ENCODE measurements at places on chromosomes 13 and 19.

GRCh38 chr13:48093588-48093987 lies 1.3 kb downstream of the MED4 start:
- no peak for DNase-seq

DNA sequence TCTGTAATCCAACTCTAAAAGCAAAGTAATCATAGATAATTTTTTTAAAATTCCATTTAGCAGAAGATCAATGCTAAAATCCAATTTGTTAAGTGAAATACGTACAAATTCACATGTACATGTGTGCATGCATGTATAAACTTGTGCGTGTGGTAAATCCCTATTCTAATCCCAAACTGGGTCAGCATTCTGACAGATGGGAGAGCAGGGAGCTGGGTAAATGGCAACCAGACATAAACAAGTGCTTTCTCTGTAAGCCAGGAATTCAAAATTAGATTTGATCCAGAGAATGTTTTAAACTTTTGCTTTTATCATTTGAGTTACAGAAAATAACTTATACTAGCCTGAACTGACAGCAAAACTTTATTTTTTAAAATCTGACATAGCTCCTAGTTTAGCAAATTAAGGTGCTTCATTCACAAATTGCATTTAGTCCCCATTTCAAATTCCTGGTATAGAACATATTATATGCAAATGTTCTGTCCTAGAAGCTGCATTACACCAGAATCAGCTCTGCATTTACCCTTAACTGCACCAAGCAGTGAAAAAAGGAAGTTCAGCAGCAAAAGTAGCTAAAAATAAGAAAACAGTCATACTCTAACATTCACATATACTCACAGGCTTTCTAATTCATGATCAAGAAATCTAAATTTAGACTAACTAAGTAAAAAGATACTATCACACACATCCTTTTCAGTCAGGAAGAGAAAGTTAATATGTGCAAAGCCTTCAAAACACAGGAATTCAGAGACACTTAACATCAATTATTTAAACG lies 32.6 kb downstream of the UBL3 start:
- no peak for DNase-seq

DNA sequence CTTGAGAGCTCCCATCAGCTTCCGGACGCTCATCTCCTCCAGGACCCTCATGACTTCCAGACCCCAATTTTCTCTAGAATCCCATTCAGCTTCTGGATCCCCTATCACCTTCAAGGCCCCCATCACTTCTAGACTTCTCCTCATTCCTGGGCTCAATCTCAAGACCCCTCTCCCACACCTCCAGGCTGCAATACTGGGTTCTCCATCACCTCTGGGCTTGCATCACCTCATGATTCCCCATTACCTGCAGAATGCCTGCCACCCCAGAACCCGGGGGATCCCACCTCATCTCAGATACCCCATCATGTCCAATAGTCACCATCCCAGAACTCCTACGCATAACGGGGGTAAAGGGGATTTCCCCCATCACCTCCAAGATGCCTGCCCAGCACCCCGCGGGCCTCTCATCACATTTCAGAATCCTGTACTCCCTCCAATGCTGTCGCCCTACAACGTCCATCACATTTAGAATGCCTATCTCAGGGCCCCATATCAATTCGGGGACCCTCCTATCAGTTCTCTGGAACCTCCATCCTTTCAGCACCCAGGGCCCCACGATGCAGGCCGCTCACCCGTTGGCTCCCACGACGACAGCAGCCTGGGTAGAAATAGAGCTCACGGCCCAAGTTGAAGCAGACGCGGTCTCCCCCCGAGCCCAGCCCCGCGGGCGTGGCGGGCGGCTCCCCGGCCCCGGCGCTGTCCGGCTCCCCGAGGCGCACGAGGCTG lies 738 bp downstream of the DMWD start:
- no peak for DNase-seq

GRCh38 chr19:49766930-49767299 lies at the start of gene AP2A1:
TSS of gene AP2A1 (plus strand) at chr19:49767001. CDS start at chr19:49767134, 133 bp downstream.
- no peak for DNase-seq

DNA sequence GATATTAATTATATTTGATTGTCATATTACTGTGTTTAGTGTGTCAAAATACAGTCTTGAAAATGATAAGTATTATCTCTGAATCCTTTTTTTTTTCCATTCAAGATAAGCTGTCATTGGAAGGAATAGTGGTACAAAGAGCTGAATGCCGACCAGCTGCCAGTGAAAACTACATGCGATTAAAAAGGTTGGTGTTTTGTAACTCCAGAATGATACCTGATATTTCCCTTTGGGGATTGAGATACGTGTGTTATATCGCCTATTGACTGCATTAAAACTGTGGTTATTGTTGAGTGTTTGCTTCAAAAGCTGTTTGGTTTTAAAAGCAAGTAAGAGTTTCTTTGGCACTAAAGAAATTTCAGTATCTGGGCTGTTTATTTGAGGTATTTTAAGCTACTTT lies 6.5 kb upstream of the KCTD4 start:
- no peak for DNase-seq

DNA sequence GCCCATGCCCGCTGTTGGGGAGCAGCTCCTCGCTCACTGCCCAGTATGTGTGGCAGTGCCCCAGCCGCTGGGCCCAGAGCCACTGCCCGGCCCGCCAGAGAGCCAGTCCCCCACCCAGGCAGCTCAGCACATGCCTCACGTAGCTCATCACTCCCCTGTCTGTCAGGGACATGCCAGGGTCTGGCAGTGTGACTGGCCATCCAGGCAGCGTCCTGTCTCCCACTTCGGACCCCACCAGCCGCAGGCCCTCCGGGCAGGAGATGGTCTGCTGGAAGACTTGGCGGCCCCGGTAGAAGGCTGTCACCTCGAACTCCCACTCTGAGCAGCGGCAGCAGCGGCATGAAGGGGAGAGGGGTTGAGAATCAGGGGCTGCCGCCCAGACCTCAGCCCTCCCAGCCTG lies 3.6 kb downstream of the IRF3 start:
- DNase-seq = no peak

- no peak for DNase-seq
These were observed 1779.2 kb upstream of the MIR17HG start for GRCh38 chr13:89568276-89568675.

DNA sequence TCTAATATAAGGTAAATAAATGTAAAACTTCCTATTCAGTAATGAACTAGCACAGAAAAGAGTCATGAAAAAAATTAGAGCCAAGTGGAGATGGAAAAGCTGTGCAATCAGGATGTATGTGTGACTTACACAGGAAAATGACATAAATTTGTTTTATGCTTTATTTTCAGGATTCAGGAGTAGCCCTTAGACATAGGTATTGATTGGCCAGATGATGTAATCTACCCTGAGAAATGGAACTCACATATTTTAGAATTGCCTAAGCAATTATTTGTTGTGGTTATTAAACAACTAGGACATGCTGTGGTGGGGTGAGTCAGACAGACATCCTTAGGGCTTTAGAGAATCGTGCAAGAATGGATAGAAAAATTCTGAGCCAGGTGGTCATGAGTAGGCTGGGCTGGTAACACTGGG lies 110.6 kb downstream of the PCDH9 start:
- DNase-seq = peak; percentile 79

GRCh38 chr19:10430505-10431253 lies 10.3 kb downstream of the PDE4A start:
- DNase-seq = peak; percentile 30

DNA sequence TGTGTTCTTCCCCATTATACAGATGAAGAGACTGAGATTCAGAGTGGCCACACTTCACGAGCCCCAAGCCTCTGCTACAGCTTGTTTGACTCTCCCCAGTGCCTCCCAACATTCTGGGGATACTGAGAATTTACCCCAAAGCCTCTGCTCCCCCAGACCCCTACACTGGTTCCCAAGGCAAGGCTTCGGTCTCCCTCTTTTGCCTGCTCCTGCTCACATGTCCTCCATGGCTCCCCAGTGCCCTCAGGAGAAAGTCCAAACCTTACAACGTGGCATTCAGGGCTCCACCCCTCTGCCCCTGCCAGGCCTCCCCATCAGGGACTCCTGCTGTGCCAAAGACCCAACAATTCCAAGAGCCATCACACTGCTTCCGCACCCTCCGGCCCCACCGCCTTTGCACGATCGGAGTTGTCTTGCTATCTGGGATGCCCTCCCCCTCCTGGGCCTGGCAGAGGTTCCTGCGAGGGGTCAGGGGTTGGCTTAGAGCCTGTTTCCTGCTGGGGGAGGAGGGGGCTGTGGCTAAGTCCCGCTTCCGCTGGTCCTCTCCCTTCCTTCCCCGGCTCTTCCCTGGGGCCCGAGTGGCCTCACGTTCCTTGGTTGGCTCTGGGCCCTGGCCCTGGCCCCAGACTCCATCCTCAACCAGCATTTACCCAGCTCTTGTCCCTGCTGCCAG lies 15.4 kb downstream of the GTPBP3 start:
- no peak for DNase-seq

- no peak for DNase-seq
These were observed 302.6 kb downstream of the COG6 start for GRCh38 chr13:39957868-39958677.

- peak; percentile 84 for DNase-seq
These were observed 957 bp upstream of the CCDC194 start for GRCh38 chr19:17394891-17395415.

DNA sequence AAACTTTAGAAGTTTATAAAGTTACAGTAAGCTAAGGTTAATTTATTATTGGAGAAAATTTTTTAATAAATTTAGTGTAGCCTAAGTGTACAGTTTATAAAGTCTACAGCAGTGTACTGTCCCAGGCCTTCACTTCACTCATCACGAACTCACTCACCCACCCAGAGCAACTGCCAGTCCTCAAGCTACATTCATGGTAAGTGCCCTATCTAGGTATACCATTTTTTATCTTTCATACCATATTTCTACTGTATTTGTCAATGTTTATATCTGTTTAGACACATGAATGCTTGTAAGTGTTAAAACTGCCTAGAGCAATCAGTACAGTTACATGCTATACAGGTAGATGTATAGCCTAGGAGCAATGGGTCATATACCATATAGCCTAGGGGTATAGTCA lies 12.5 kb downstream of the INTS6 start:
- DNase-seq = no peak

DNA sequence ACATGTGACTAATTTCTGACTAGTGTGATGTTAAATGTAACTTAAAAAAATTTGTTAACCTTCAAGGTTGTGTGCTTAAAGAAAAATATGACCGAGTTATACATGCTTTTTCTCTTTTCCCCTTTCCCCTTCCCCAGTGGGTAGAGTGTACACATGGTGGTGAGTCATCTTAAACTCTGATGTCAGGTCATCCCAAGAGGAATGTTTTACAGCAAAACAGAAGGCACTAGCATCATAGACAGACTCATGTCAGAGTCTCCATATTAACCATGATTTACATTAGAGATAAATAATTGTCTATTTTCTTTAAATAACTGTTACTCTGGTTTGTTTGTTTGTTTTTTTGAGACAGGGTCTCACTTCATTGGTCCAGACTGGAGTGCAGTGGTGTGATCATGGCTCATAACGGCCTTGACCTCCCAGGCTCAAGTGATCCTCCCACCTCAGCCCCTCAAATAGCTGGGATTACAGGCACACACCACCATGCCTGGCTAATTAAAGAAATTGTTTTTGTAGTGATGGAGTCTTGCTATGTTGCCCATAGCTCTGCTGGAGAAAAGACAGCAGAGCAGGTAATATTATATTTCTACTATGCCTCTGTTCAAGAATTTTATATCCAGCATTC lies 160.4 kb upstream of the PCDH9 start:
- DNase-seq = no peak

GRCh38 chr13:28569886-28570285 lies 75.0 kb upstream of the FLT1 start:
- DNase-seq = no peak

GRCh38 chr13:86710896-86711295 lies 911.7 kb upstream of the SLITRK6 start:
- no peak for DNase-seq

DNA sequence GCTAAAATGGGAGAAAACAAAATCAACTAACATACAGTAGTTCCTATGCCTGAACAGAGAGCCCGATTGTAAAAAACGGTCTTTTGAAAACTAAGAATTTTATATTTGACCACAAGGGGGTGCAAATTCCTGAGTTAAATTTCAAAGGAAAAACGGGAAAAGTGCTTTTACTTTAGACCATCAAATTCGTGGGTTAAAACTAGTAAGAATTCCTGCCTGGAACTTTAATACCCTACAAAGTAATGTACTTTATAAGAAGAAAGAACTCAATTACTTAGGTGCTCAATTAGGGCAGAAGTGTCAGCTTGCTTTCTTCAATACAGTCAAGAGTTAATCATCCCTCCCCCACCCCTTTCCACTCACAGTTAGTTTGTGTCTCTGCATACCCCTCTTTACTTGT lies 69.8 kb downstream of the KCNRG start:
- DNase-seq = peak; percentile 53

DNA sequence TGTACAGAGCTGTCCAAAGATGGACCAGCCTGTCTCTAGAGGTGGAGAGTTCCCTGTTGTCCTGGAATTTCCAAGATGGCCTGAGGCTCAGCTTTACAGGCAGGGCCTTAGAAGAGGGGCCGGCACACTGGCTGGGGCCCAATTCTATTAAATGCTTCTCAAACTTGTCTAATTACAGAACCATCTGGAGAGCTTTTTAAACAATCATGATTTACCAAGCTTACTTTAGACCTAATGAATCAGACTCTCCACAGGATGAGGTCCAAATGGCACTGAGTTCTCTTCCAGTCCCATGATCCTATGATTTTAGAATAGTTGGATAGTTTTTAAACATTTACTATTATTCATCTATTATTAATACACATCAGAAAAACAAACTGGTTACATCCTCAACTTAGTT lies 123.5 kb downstream of the DNAJC3 start:
- DNase-seq = no peak

DNA sequence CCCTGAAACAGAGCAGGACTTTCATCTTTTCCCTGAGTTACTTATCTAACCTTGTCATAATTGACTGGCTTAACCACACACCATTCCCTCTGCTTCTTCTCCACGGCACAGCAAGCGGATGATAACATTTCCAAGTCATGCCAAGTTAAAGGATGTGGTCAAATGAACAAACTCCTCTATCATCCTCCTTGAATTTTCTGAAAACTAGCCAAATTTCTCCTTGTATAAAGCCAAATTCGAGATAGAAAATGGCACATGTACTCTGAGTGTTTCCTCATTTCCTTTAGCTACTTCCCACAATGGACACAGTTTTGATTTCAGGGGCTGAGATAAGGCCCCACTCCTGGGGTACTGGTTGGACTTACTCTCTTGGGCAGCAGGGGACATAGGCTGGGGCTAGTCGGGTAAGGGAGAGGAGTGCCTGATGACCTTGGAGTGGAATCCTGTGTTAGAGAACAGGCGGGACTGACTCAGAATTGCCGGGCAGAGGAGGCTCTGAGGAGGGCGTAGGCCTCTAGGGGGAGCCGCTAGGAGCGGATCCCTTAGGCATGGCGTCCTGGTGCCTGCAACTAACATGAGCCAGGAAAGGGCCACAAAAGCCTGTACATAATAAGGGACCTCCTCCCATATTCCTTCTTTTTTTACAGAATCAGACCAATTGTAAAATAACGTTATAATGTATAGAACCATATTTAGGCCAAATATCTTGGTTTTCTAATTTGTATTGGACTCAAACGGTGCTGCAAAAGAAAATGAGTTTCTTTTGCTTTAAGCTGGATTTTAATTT lies 20.3 kb upstream of the TMTC4 start:
- peak; percentile 71 for DNase-seq

Data from cardiac muscle cell (in vitro differentiated cells and primary cell).